ENCODE measurements at places on chromosomes 5 and 9. TPM values are rescaled to one million over a fixed set of nuclear protein-coding genes. Genes with fewer than 3 reads are reported as not detected.

- no peak for DNase-seq
These were observed 110.5 kb downstream of the RASGRF2 start for GRCh38 chr5:81070571-81071255.

DNA sequence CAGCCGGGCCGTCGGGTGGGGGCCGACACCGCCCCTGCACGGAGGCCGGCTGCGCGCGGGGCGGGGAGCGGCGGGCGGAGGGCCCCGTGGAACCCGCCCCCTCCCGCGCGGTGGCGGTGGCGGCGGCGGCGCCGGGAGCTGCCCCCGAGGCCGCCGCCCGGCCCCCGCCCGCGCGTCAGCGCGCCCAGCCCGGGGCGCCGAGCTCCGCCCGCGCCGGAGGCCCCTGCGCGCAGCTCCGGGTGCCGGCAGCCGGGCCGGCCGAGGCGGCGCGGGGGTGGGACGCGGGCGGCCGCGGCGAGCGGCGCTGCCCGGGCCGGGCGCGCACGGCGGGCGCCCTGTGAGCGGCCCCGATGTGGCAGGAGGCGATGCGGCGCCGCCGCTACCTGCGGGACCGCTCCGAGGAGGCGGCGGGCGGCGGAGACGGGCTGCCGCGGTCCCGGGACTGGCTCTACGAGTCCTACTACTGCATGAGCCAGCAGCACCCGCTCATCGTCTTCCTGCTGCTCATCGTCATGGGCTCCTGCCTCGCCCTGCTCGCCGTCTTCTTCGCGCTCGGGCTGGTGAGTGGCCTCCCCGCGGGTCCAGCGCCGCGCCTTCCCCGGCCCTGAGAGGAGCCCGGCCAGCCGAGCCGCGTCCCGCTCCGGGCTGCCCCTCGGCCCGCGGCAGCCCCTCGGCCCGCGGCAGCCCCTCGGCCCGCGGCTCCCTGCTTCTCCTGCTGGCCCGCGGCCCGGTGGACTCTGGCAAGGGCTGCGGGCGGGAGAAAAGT is at the start of gene ADCY2:
TSS of gene ADCY2 (plus strand) at position 192 of the 766 bp plus-strand sequence. CDS start at position 351, 159 bp downstream.
- peak; percentile 11 for DNase-seq

- DNase-seq: no peak
These were observed 83.7 kb upstream of the SLIT3 start for GRCh38 chr5:169384661-169385060.

- DNase-seq: no peak
These were observed 105.5 kb downstream of the PDE6A start for GRCh38 chr5:149838881-149839739.

DNA sequence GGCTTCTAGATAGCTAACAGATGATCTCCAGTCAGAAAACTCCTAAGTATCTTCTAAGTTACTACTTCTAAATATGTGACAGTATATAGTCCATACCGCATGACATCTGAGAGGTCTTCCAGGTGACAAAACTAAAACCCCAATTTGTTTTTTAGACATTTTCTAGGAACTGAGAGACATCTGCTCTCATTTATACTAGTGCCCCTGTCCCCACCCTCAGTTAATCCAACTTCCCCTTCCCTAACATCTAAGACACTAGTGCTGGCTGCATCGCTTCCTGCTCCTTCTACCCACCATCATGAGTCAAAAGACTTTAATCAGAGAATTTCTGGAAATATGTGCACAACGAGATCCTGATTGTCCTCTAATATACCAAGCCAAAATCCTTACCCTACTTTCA is 37.9 kb downstream of the FBXW11 start:
- DNase-seq: no peak

DNA sequence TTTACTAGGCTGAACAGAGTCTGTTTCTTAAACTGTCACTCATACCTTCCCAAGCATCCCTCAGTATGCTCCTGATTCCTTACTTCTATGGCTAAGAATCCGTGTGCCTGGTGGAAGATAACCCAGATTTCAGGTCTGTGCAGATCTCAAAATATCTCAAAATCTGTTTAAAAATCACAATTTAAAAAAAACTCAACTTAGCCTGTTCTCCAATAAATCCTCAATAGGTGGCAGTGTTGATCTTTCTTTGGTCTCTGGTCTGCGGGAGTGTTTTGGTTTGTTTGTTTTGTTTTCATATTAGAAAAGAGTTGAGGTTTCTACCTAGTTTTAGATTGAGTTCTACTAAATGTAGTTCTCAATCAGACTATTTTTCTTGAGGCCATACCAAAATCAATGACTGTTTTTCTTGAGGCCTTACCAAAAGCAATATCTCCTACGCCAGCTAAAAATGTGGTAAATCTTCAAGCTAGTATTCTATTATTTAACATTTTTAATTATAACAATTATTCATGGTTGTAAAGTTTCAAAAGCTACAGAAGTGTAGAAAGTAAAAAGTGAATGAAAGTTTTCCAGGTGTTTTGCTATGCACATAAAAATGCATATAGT is 57.9 kb downstream of the TGFBR1 start:
- DNase-seq: peak; percentile 48

GRCh38 chr5:114237766-114238165 is 124.1 kb upstream of the KCNN2 start:
- no peak for DNase-seq

- no peak for DNase-seq
These were observed 299.2 kb downstream of the ELAVL2 start for GRCh38 chr9:23526806-23527205.

GRCh38 chr5:137491121-137491520 is 8.0 kb downstream of the SPOCK1 start:
- DNase-seq: no peak

- DNase-seq: no peak
These were observed 10.5 kb downstream of the GPBP1 start for GRCh38 chr5:57184322-57184721.

DNA sequence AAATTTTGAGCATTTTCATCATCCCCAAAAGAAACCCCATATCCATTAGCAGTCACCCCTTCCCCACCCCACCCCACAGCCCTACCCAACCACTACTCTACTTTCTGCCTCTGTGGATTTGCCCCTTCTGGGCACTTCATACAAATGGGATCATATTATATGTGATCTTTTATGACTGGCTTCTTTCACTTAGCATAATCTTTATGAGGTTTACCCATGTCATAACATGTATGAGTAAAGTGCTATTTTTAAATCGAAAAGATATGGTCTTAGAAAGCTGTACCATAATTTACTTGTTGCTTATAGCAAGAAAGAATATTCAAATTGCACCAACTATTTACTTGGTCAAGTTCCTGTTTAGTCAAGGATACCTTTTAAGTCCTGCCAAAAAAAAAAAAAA is 12.7 kb downstream of the ELP1 start:
- DNase-seq: no peak

- DNase-seq: no peak
These were observed 119.0 kb downstream of the MAT2B start for GRCh38 chr5:163624431-163624830.

GRCh38 chr9:69824499-69825252 is 4.1 kb downstream of the CFAP95 start:
- DNase-seq: no peak

- peak; percentile 42 for DNase-seq
These were observed 115.0 kb upstream of the CACNA1B start for GRCh38 chr9:137762414-137763061.

GRCh38 chr5:116847960-116848359 is 273.3 kb upstream of the SEMA6A start:
- no peak for DNase-seq

DNA sequence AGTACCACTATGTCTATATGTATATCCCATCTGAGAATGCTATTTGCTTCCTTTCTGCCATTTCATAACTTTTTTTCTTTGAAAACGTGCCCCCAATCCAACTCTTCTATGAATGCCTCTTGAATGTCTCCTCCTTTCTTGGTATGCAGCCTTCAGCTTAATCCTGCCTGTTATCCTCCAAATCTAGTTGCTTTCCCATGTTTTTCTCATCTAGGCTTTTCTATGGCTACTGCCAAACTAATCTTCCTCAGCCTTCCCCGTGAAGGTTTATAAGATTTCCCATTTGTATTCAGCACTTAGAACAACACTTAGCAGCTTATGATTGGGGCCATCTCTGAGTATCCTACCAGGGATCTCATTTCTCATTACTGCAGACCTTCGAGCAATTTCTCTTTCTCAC is 2.5 kb downstream of the TGFBR1 start:
- peak; percentile 12 for DNase-seq

GRCh38 chr5:75167345-75167744 is 69.3 kb downstream of the ANKRD31 start:
- no peak for DNase-seq

DNA sequence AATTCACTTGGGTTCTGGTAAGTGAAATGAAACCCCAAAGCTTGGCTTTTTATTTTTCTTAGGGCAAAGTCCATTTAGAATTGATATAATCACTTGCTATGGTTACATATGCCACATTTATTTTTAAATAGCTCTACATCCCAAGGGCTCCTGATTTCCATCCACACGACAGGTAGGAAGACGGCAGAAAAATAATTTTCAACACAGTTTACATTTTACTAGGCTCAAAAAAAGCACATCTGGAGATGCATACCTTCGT is 95.0 kb upstream of the EFNA5 start:
- DNase-seq: no peak

- DNase-seq: no peak
These were observed 3.8 kb upstream of the COL27A1 start for GRCh38 chr9:114151426-114151956.

Gene IL3
- not detected for polyA plus RNA-seq

Gene CACFD1
- 18.5 TPM for polyA plus RNA-seq

Gene RXRA
- polyA plus RNA-seq: 38.0 TPM

Gene PCDHB5
- 3.2 TPM for polyA plus RNA-seq

Gene TMC1
- 1.1 TPM for polyA plus RNA-seq

Gene SCGB3A2
- not detected for polyA plus RNA-seq

Gene TXNDC8
- not detected for polyA plus RNA-seq

Data from hindlimb muscle (tissue), 1 donor.